ENCODE measurements at places on chromosomes 5 and 9. TPM values are rescaled to one million over a fixed set of nuclear protein-coding genes. Genes with fewer than 3 reads are reported as not detected.
A peak's percentile ranks its signal among the peaks of the same experiment; 100 is the strongest.

Gene FOXD4L5
- total RNA-seq, result not detected

Gene HAVCR1
- total RNA-seq, result 25.8 TPM

Gene MLANA
- total RNA-seq, result not detected

Gene PCDHGA4
- 0.92 TPM for total RNA-seq

Gene NEUROG1
- total RNA-seq, result not detected

Gene SPINK6
- not detected for total RNA-seq

Gene GPR107
- total RNA-seq, result 15.8 TPM

Gene SPAAR
- total RNA-seq, result 0.29 TPM

Gene ZNF474
- total RNA-seq, result not detected

Gene MARCHF11
- total RNA-seq, result not detected

Gene TCERG1
- total RNA-seq, result 43.7 TPM

Gene UBE2QL1
- total RNA-seq, result not detected

DNA sequence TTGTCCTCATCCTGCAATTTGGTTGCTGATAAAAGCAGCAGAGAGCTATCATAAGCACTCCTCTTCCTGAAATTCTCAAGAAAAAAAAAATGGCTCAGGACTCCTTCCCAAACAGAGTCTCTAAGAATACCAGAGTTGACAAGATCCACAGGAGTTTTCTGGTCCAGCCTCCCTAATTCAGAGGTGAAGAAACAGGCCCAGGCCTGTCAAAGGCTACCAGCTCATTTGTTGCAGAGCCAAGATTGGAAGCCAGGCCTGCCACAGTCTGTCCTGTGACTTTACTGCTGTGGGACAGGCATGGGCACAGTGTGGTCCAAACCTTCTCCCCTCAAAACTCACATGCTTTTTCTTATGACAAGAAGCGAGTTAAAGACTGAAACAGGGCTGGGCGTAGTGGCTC, 41.5 kb downstream of the NIPSNAP3B start:
- DNase-seq, result no peak

- no peak for DNase-seq
These were observed 3.5 kb downstream of the SURF1 start for GRCh38 chr9:133352635-133353340.

GRCh38 chr5:152349683-152350526, 55.2 kb downstream of the NMUR2 start:
- DNase-seq, result no peak

DNA sequence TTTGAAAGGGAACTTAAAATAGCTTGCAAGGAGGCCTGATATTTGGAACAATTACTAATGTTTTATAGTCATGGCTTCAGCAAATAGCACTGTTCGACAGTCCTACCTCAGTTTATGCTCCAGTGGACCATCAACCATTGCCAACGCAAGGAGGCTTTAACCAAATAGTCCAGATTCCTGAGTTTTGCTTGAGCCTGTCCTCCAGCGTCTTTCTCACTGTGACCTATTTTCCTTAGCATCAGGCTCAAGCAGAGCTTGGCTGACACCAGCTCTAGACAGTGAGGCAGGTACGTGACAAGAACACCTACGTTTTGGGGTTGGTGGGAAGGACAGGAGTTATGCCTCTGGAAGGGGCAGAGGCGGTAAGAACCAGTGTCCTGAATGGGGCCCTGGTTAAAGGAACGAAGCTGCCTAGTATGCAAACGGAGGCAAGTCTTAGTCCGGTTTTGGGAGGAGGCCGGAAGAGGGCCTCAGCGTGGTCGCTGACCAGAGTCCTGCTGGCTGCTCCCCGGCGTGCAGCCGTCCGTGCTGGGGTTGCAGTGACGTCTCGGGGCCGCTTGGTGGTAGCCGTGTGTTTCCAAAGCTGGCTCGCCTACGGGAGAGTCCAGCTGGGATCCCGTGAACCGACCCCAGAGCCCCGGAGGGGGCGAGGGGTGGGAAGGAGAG, 998 bp upstream of the FGF18 start:
- DNase-seq, result no peak

DNA sequence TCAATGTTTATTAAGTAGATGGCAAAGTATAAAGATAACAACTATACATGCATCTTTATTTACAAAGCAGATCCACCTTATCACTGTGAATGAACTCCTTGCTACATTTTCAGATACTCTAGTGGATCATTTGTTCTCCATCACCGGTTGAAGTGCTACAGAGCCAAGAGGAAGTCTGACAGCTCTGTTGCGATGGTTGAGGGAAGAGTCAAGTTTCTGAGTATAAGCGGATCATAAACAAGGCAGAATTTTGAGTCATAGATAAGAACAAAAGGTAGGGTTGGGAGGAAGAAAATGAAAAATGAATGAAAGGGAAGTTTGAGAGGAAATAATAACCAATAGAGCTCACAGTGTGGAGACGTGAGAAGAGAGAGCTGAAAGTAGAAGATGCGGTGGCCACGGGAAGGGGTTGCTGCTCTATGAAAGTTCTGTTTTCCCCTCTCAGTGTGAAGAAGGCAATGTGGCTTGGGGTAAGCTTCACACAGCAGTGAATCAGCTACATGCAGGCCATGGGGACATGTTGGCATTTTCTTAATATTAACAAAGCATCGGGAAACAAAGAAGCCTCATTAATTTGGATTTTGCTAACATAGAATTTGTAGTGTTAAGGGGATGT, 30.8 kb upstream of the KCNN2 start:
- DNase-seq, result no peak

- no peak for DNase-seq
These were observed 189.8 kb downstream of the MTRR start for GRCh38 chr5:8058616-8059190.

GRCh38 chr9:137707361-137707760, 88.6 kb downstream of the EHMT1 start:
- no peak for DNase-seq

- DNase-seq, result no peak
These were observed 607 bp downstream of the BARX1 start for GRCh38 chr9:93954434-93955061.

GRCh38 chr5:58456026-58456425, 3.9 kb downstream of the PLK2 start:
- DNase-seq, result no peak

- no peak for DNase-seq
These were observed 42.6 kb upstream of the ANKRD18A start for GRCh38 chr9:38662763-38663593.

DNA sequence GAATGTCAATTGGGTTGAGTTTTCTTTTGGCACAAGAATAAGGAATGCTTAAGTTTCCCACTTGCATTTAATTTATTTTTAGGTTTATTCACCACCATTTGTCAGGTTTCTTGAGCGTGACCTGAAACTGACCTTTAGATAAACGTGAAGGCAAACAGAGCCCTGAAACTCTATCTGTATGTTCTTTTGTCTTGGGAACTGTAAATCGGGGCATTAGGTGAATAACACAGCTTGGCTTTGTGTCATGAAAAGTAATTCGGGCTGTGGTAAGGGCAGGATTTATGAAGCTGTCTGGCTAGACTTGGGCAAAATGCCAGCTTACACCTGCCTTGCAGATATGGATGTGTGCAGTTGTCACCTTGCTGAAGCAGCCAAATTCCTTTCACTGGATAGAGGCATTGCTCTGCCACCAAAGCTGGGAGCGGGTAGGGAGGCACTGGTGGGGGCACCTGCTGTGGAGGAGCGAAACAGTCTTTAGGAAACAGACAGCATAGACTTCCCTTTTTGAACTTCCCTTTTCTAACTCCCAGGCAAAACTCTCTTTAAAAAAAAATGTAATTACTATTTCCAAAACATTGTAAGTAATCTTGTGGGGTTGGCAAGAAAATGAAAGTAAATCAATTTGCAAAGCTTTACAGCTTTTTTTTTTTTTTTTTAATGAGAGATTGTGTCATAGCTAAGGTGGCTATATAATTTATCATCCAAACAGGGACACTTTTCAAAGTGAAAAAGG, 545.2 kb downstream of the CSNK1G3 start:
- no peak for DNase-seq

- no peak for DNase-seq
These were observed 293.2 kb upstream of the WWC1 start for GRCh38 chr5:167998148-167998767.

- no peak for DNase-seq
These were observed 164.4 kb downstream of the FOCAD start for GRCh38 chr9:20848490-20848889.

DNA sequence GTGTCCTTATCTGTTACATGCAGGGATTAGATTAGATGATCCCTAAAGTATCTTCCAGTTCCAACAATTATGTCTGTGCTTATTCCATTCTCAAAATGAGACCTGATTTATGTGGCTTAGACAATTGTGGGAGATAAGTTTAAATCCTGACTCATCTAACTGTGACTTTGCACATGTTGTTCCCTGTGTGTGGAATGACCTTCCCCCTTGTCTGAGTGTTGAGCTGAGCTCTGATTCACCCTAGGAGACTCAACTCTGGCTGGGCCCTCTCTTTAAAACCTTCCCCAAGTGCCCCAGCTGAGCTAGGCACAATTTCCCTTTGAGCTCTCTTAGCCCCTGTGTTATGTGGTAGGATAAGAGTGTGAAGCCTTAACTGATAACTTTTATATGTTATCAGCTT, 118.9 kb upstream of the ELL2 start:
- DNase-seq, result peak; percentile 55

GRCh38 chr5:108730617-108731340, 16.9 kb upstream of the FER start:
- no peak for DNase-seq

GRCh38 chr5:93603078-93603792, 20.2 kb downstream of the NR2F1 start:
- DNase-seq, result no peak

DNA sequence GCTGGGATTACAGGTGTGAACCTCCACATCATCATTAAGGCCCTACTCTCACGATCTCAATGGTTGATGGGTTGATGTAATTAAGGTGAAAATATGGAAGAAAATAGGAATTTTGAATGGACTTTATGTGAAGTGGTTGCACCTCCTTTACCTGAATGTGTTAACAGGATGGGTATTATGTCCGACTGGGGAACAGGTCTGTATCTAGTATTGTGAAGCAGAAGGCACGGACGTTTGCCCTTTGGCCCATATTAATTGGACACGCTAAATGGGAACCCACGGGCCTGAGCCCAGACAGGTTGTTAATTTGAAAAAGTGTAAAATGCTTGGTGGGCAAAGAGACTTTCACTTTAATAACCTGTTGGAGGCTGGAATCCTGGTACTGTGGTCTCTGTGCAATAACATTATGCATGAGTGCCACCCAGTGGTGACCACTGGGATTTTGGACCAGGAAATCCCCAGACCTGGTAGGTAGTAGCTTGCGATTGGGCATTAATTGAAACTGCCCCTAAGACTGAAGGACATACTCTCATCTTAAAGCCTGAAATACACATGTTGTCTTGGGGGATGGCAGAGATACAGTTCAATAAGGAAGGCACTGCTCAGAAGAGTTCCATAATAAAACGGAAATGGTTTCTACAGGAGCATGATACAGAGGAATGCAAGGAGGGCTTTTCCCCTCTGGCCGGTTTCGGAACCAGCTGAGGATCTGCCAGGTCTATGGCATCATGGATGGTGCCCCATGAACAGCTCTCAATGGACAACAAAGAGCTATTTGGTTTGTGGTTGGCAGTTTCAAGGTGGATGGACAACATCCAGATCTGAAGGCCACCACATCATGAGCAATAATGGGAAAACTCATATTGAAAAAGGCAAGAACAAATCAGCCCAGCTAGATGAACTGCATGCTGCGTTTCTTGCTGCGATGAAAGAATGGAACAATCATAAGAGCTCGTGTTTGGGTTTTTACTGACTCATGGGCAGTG, 26.2 kb upstream of the BICD2 start:
- no peak for DNase-seq

DNA sequence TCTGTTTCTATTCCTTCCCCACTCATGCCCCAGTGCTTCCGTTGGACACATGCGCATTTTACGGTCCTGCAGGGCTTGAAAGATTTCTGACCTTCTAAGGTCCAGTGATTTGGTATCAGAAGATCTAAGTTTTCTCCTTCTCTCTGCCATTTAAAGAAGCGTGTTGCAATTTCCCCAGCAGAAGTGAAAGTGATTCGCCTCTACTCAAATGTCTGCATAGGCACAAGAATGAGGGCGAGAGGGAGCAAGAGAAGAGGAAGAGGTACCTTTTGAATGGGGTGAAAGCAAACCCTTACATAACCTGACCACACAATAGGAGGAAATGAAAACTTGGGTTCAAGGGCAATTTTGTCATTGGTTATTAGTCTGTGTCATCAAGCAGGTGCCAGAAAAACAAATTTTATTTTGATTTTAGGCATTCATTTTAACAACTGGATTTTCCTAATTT, 31.7 kb upstream of the NR3C1 start:
- peak; percentile 48 for DNase-seq

DNA sequence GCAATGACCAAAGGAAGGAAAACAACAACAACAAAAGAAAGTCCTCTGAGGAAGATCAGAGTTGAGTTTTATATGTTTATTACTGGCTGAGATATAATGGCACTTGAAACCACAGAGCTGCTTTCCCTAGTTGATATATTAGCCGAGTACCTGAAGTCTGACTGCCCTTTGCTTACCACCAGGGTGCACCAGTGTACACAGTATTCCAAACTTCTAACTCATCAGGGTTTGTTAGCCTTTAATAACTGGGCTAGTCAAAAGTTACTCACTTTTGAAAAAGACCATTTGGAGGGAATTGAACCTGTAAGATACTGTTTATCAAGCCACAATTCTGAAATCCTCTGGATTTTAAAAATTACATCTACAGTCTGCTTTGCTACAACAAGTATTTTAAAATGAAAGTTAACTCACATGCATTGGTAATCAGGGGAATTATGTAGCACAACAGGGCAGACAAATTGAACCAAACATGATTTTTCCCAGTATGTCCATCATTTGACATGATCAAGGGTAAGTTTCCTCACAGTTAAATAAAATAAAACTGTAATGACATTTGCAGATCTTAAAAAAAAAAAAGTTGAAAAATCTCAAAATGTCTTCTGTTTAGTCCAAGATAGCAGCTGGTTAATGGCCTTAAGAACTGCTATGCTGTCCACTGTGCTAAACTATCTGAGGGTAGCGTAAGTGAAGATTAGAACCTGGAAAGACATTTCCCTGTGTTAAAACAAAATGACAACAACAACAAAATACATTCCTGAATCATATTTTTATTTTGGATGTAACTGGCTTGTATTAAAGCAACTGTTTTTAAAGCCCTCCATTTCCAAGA, 57.3 kb upstream of the C6 start:
- DNase-seq, result peak; percentile 18

GRCh38 chr9:71987471-71988371, 72.7 kb downstream of the C9orf57 start:
- no peak for DNase-seq

DNA sequence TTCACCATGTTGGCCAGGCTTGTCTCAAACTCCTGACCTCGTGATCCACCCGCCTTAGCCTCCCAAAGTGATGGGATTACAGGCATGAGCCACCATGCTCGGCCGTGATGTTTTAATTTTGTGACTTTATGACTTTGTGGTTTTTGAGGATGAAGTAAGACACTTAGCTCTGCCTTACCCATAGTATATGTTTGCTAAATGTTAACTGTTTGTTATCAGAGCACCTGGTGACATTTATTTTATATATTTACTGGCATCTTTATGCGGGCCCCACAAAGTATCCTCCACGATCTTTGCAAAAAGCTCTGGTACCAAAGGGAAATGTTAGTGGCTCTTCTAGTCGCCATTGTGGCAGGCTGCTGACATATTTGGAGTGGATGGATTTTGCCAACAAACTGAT, 6.7 kb downstream of the SLC23A1 start:
- DNase-seq, result no peak

GRCh38 chr9:125405938-125406809, 144.5 kb downstream of the GAPVD1 start:
- DNase-seq, result no peak
